Foreskin fibroblast (primary cell): ENCODE measurements at places on chromosomes 13 and 19.

GRCh38 chr13:80379245-80379644, 38.3 kb upstream of the SPRY2 start:
- DNase-seq: peak; percentile 83

GRCh38 chr13:63983366-63983765, 2567.7 kb upstream of the PCDH20 start:
- DNase-seq: no peak

DNA sequence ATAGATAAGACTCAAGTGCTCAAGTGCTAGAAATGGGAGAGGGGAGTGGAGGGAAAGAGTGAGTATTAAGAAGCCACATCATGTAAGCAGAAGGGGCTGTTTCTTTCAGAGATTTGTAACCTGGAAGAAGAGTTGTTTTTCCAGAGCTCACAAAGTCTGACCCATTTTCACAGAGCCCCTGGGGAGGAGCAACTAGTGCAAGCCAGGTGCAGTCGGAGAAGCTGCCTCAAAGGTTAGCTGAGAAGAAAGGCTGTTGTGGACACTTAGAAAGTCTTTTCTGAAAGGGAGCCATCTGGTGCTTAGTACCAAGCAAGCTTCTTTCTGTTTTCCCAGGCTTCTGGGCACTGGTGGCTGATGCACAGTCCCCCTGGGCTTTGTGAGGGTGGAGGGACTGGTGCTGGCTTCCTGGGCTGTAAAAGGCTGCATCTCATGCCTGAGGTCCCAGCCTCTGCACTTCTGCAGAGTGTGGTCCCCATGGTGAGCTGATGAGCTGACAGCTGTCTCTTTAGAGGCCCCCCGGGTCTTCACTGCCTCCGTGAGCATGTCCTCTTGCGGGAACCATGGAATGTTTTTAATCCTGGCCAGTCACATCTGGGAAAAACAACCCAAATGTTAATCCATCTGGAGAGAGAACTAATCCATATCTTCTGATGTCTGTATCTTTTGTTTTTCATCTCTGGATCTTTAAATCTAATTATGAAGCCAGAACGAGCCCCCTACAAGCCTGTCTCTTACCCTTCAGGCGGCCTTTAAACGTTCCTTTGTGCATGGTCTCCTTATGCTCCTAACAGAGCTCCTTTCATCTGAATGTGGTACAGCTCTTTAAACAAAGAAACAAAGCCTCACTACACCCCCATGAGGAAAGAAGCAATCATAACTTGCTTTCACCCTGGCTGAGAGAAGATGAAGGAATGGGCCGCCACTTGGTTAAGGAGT, 40.2 kb downstream of the OLFM4 start:
- DNase-seq: no peak

- DNase-seq: no peak
These were observed 84.8 kb downstream of the FLT1 start for GRCh38 chr13:28410096-28410495.

- no peak for DNase-seq
These were observed 20.6 kb downstream of the PBX4 start for GRCh38 chr19:19597809-19598306.

DNA sequence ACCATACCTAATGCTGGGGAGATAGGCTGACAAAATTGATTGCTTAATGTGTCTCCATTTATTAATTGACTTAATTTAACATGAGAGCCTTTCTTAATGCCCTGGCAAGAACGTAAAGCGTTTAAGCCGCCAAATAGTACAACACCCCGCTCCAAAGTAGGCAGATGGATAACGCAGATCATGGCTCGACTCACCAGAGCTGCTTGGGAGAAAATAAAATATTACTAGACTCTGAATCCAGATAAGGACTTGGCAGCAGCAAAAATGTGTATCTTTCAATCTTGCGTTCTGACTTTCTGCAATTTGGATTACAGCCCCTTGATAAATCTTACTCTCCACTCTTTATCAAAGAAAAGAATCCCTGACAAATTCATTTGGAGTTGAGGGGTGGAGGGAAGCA, 403 bp upstream of the SIAH3 start:
- no peak for DNase-seq

- no peak for DNase-seq
These were observed 9.7 kb downstream of the CSNK1G2 start for GRCh38 chr19:1950640-1951039.

GRCh38 chr19:35184267-35184666, 29.7 kb downstream of the FXYD5 start:
- no peak for DNase-seq

- no peak for DNase-seq
These were observed 254.8 kb downstream of the FGF9 start for GRCh38 chr13:21925720-21926119.

DNA sequence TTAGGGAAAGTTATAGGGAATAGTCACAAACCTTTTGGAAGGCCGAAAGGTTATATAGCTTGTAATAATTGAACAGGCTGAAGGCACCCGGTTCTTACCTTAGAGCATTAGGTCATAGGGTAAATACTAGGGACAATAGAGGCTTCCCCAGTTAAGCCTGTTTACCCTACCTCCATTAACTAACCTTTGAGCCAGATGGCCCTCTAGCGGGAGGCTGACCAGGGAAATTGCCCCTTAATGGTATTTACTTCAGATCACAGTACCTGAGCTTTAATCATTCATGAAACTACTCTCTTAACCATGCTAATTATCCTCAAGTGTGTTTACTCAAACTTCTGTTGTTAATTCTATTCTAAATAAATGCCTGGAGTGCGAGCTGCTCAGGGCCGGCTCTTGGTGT, 20.4 kb upstream of the ZNF83 start:
- no peak for DNase-seq

DNA sequence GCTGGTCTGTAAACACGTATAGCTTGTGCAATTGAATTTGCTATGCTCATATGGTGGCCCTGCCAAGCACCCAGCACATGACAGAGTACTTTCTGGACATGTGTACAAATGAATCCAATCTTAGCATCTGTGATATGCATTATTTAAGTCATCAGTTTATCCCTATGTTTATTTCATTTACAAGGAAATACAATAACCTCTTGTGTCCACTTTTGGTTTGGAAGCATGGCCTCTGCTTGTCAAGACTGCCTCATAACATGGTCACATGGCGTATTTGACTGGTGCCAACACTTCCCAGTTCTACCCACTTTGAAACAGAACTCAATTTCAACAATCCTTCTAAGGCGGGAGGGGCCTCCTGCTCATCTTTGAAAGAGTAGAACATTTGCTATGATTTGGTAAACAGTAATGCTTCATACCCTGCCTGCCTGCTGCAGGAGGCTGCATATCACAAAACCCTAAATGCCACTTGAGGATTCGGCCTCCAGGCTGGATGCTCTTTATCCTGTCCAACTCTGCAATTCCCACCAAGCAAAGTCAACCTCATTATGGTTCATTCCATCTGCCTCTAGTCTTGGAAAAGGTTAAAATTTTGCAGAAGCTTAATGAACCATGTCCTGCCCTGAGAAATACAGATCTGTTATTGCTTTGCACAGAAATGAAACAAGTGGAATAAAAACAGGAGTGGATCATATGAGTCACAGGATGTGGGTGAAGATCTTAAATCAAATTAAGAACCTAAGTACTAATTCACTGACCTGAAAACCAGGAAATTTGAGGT, 151.3 kb downstream of the CYSLTR2 start:
- peak; percentile 43 for DNase-seq

DNA sequence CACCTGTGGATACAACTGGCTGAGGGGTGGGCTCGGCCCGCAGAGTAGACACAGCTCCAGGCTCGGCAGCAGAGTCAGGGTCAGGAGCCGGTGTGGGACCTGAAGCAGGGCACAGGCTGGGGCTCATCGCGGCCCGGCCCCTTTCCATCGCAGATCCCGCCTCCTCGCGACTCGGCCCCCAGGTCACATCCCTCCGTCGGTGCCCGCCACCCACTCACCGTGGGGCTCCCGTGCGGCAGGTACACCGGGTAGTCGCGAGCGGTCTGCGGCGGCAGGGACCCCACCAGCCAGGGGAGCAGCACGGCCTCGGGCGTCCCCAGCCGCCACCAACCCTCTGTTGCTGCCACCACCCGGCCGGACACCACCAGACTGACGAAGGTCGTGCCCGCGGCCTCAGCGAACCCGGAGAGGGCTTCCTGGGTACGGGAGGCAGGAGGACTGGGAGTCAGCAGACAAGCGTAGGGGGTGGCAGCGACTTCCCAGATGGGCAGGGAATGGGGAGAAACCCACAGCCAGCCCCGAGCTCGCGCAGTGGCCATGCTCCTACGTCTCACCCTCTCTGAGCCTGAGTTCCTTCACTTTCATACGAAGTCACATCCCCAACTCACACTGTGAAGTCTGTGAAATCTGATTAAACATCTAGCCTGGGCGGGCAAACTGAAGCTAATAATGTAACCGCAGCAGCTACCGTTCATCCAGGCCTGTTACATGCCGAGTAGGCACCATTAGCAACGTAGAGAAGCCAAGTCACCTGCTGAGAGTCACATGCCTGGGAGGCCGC, 3.7 kb downstream of the FUZ start:
- peak; percentile 56 for DNase-seq

- DNase-seq: no peak
These were observed 67.5 kb downstream of the CHST8 start for GRCh38 chr19:33689138-33689746.

GRCh38 chr19:41386442-41386841, 10.1 kb downstream of the TMEM91 start:
- no peak for DNase-seq

- DNase-seq: no peak
These were observed 128.3 kb upstream of the FRY start for GRCh38 chr13:31903111-31903815.

GRCh38 chr19:45283443-45284033, 32.5 kb downstream of the MARK4 start:
- DNase-seq: no peak

DNA sequence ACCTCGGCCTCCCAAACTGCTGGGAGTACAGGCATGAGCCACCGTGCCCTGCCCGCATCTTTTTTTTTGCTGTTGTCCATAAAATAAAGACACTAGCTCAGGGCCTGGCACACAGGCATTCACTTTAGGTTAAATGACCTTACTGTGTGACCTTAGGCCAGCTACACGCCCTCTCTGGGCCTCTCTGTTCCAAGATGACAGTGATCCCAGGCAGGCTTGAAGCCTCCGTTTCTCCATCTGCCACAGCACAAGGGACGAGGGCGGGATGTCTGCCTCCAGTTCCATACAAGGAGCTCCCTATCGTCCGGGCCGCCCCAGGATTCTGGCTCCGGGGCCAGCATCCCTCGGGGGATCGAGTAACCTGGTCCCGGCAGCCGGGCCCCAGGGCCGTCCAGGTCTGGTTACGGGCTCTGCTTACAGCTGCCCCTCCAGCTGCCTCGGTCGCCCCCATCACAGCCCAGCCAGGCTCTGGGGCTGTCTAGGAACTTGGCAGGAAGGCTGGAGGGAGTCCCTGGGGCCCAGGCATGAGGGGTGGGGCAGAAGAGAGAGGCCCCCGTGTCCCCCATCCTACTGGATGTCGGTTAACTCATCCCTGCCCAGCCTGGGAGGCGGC, 11.9 kb upstream of the SEMA6B start:
- DNase-seq: no peak

DNA sequence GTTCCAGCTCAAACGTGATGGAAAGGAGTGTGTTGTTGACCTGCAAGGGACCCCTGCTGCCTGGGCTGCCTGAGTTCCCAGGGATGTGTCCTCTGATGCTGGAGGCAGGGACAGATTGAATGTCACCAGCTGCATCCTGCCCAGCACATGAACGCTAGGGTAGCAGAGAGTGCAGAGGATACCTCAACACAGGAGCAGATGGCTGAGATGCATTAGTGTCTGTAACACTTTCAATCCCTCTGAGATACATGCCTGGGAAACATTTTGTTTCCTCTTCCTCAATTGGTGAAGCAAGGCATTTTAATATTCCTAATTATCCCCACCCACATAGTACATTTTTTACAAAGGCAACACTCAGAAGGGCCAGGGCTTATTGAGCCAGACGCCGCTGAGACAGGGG, 106.4 kb upstream of the UBL3 start:
- DNase-seq: no peak

- peak; percentile 84 for DNase-seq
These were observed 8.1 kb downstream of the TIMM29 start for GRCh38 chr19:10936661-10937084.

DNA sequence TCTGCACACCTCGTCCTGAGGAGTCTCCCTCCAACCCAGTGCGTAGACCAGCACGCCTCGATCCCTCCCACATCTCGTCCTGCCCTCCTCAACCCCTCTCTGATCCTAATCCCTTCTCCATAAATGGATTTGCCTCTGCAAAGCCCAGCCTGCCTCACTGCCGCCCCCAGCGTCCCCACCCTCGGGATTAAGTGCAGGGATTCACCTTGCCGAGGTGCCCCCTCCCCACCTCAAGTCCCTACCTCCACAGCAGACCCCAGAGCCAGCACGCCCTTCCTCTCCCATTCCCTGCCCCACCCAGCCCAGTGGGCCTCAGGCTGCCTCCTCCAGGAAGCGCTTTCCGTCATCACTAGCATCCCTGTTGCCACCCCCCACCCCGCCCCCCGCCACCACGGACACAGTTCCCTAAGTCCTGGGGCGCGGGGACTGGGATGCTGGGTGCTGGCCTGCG, 4.0 kb downstream of the KLF16 start:
- no peak for DNase-seq

GRCh38 chr13:112113348-112113747, 46.4 kb downstream of the SOX1 start:
- no peak for DNase-seq

GRCh38 chr19:1794424-1795172, 17.5 kb downstream of the ATP8B3 start:
- no peak for DNase-seq

GRCh38 chr19:1155352-1156304, 18.4 kb downstream of the SBNO2 start:
- no peak for DNase-seq

DNA sequence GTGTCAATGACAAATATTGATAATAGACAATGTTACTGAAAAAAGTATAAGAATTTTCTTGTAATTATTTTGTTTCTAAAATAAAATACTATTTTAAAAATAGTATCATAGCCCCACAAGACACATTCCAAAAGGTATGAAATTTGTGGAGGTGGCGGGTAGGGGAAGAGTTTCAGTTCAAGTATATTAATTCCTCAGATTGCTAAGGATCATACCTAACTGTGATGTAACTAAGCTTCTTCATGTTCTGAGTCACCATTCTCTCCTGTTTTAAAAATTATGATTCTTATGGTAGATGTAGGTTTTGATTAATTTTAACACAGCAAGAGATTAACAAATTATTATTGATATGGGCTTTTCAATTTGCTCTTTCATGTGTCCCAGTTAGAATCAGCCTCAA, 61.3 kb downstream of the MYO16 start:
- DNase-seq: no peak
